ENCODE measurements at places on chromosomes 7 and 10.

GRCh38 chr7:158778471-158778870 lies 50.8 kb downstream of the ESYT2 start:
- no peak for DNase-seq

GRCh38 chr7:6380310-6381095 lies 67.3 kb downstream of the DAGLB start:
- DNase-seq, result no peak

DNA sequence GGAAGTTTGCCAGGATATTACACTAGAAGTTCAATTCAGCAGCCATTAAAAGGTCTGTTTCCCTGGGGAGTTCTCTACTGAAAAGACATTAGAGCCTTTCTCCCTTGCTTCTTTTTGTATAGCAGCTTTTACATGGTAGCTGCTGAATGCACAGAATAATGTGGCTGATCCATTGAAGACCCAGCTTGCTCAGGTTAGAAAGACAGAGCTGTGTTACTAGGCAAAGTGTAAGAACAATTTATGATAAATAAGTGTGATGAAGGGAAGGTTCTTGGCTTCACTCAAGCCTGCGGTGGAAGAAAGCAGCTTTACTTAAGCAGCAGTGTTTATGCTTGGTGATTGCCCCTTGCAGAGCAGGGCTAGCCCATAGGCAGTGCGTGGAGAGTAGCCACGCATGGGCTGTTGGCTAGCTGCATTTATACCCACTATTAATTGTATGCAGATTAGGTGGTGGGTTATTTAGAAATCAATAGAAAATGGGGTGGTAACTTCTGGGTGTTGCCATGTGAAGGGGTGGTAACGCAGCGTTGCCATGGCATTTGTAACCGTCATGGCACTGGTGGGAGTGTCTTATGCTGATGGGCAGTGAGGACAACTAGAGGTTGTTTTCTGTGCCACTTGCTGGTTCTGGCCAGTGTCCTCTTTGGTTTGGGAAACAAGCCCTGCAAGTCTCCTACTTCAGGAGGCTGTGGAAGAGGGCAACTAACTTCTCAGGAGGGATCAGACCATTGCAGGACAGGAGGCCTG lies 942.9 kb downstream of the NRG3 start:
- no peak for DNase-seq

DNA sequence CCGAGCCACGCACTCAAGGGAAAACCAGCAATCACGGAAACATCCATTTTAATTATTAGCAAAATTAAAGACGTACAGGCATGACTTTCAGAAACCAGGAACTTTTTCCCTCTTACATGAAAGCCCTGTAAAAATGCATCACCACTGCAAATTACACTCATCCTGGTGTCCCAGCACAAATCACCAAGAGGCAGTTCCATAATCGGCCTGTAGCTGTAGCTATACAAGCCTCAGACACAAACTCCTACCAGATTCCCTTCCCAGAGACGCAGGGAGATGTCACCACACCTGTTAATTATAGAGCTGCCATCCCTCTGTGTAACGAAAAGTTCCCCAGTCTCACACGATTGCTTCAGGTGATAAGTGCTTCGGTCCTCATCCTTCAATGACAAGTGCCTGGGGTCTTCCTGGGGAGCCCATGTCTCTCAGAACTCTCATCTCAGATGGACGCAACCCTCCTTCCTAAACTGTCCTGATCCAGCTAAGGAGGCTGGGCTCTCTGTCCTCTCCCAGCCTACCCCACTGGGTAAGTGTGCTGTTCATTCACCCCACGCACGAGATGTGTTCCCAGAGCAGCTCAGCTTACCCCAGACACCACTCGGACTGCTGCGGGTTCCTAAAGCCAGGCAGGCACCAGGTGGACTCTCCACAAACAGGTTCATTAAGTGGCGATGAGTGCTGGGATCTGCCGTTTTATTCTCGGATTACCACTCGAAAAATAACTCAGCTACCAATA lies 5.9 kb downstream of the FGFR2 start:
- DNase-seq, result no peak

DNA sequence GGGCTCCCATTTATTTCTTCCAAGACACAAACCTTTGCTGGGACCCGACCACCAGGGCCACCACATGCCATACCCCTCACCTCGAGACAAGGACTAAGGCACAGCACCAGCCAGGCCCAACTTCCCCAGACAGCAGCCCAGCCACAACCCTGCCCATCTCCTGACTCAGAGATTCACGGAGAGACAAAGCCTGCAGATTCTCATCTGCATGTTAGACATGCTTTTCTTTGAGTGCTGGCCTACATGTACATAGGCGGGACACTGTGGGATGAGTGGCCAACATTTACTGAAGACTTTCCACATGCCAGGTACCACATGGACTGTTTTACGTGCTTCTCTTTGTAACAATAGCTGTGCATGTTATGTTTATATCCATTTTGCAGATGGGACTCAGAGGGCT lies 221.3 kb upstream of the ZMIZ1 start:
- no peak for DNase-seq
